Left kidney (tissue), 8 donors: ENCODE measurements at places on chromosomes 6 and 20.

DNA sequence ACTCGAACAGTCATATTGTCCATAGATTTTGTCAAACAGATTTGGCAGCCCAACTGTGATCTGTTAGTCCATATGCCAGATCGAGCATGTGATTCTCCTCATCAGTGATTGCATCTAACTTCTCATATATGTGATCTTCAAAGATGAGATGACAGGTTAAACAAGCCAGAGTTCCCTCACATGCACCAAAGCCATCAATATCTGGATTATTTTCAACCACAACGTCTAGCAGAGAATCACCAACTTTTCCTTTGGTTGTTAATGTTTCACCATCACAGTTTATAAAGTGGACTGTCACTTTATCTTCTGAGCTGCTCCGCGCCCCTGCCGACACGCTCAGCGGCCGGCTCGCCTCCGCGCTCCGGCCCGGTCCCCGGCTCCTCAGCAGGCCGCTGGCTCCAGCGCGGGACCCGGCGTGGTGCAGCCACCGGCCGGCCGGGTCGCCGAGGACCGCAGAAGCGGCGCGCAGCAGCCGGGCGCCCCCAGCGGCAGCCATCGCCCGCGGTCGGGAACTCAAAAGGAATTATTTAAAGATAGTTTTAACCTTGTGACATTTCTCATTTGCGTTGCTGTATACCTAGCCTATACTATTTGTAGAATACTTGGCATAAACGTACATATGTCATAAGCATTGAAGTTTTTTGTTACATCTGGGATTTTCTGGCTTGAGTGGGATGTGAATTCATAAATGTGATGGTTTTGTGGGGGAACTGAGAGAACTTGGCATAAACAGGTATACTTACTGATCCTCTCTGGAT is 40.1 kb upstream of the DYNLRB1 start:
- peak; percentile 24 for DNase-seq

- no peak for DNase-seq
Observed at GRCh38 chr6:108083349-108083748, 8.8 kb upstream of the OSTM1 start.

GRCh38 chr20:50866036-50866685 is 65.1 kb downstream of the ADNP start:
- DNase-seq = no peak

GRCh38 chr20:12581644-12582289 is 427.0 kb upstream of the SPTLC3 start:
- DNase-seq = no peak

DNA sequence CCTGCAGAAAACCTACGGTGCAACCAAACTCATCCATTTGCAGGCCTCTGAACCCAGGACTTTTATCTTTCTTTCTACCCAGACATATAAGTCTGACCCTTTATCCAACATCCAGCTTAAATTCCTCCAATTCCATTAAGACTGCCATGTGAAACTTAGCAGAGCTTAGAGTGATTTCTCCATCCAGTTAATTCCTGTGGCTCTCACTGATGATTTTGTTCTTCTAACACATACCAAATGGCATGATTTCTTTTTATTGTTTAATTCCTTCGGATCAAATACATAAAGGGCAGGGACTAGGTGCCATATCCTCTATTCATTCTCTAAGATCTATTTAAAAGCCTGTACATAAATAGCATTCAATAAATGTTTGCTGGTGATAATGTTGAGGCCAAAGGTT is 92.9 kb downstream of the TASP1 start:
- no peak for DNase-seq

GRCh38 chr20:58069796-58070663 is 158.4 kb downstream of the ANKRD60 start:
- DNase-seq = no peak

GRCh38 chr20:4119854-4120209 is 104.5 kb upstream of the RNF24 start:
- no peak for DNase-seq

DNA sequence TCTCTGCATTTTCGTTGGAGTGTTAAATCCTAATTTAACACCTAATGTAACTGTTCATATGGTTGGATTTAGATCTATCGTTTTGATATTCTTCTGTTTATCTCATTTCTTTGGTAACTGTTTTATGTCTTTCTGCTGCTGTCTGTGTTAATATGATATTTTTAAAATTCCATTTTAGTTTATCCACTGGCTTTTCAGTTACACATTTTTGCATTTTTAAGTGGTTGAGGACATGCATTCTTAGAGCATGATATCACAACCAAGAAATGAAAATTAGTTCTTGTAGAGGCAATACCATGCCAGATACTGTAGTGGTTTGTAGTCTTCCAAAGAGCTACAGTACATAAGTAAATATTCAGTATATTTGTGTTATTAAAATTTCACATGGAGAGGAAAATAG is 58.6 kb downstream of the LIN28B start:
- no peak for DNase-seq

GRCh38 chr6:78749326-78749725 is 118.0 kb upstream of the IRAK1BP1 start:
- DNase-seq = no peak

DNA sequence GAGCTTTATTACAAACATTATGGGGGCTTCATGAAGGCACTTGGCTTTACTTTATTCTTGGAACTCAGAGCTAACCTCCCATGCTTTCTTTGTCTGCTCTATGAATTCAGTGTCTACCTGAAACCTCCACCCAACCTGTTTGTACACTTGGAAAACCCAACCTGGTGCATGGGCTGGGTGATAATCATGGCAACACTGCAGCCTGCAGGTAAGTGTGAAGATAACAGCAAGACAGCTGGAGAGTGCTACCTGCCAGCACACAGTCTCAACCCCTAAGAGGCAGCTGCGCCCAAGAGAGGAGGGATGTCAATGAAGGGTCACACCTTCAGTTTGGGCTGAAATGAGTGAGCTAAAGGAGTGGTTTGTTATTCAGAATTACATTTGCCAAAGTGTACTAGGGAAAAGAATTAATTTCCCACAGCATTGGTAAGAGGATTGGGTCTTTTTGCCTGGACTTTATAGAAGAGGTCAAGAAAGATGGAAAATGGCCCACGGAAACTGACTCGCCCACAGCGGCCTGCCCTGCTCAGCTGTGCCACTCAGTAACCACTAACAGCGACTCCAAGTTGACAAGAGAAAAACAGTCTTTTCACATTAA is 24.4 kb downstream of the FOXQ1 start:
- no peak for DNase-seq

DNA sequence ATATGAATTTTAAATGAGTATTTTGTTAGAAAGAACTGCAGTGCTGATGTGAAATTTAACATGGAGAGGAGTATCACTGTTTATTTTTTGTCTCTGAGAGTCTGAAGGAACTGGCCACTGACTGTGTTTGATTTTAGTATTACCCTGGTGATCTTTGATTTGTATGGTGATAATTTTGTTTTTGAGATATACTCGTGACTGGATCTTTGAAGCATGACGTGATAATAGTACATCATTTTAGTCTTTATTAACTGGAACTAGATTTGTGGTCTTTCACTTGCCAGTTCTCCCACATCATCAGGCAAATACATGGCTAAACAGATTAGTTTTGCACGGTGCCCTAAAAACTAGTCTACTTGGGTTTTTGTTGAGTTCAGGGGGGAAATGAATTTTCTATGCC is 55.5 kb downstream of the ARID1B start:
- DNase-seq = no peak

DNA sequence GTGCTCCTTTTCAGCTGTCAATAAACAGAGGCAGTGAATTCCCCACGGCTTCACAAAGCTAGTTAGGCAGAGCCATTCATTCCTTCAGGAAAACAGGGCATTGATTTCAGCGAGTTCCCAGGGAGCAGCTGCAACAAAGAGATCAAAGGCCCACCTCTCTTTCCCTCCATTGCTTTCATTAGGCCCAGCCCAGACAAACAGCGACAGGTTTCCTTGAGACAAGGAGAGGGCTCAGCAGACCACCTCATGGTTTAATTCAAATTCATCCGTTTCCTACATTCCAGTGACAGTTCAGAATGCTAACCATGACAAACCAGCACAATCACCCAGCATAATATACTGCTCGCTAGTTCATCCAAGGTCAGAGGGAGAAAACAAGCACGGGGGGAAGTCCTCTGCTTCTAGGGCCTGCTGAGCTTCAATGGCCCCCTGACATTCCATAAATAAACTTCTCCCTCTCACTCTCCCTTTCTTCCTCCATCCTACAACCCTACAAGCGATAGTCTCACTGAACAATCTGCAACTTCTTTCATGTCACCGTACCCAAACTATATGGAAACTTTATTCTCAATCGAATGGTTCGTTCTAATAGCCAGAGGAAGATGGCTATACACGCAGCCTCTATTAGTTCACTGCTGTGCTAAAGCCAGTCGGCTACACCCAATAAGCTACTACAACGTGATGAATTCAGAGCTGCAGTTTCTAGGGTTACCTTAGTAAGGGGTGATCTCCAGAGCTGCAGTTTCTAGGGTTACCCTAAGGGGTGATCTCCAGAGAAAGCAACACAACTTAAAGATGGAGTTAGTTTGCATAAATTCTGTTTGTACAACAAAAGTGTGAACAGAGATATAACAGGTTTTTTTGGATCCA is 34.7 kb downstream of the PLAGL1 start:
- peak; percentile 52 for DNase-seq
